Activated T-cell treated with anti-CD3 and anti-CD28 coated beads for 24 hours (primary cell): ENCODE measurements at places on chromosomes 7 and 10.

DNA sequence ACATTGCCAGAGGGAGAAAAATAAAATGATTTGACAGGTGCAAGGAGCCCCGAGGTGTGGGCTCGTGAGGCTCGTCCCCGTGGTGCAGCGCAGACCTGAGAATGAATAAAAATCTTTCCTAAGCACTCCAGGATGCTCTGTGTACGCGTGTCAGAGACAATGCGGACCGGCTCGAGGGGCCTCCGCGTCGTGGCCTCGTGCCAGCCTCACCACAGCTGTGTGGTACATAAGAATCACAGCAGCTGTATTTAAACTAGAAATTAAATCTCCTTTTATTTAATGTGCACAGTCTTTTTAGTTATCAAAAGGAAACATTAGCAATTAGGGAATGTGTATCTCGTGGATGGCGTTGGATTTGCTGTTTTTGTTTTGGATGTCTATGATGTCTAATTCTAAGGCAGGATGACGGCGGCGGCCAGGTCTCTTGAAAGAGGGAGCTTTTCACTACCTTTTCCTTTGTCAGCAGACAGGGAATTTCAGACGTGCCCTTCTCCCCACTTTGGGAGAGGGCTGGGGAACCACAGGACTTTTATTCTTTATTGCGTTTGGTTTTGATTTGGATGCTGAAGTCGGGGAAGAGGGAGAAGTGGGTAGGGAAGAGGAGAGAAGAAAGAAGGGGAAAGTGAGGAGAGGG, 365.3 kb upstream of the SHH start:
- DNase-seq, result no peak

DNA sequence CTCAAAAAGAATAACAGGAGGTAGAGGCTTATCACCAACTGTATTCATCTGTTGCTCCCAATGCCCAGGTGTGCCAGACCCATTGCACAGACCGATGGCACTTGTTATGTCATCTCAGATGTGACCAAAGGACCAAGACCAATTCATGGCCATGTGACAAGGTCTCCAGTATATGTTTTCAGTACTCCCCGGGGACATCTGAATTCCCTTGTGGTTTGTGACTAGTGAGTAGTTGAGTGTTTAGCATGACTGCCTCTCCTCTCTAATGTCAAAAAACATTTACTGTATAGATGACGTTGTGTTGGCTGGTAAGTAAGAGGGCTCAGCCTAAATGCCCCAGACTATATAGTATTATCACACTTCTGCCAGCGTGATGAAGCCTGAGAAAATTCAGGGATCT, 202.1 kb upstream of the SMIM30 start:
- no peak for DNase-seq

GRCh38 chr7:158518980-158519632, 68.5 kb downstream of the PTPRN2 start:
- DNase-seq, result no peak

DNA sequence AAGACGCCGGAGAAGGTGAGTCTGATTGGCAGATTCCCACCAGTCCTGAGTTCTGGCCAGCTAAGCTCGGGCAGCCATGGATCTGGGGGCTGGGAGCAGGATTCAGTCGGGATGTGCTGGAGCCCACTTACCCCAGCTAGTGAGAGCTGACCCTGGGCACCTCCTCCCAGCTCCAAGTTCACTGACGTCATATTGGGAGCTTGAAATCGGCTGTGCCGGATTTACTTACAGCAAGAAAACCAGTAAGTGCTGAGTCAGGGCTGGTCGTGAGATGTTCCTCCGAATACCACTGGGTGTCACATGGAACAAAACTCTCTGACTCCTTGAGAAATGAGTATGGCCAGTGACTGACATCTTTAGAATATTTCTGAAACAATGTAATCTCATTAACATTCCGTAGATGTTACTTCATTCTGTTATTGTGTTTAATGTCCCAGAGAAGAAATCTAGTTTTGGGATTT, 621.2 kb downstream of the SDK1 start:
- no peak for DNase-seq

DNA sequence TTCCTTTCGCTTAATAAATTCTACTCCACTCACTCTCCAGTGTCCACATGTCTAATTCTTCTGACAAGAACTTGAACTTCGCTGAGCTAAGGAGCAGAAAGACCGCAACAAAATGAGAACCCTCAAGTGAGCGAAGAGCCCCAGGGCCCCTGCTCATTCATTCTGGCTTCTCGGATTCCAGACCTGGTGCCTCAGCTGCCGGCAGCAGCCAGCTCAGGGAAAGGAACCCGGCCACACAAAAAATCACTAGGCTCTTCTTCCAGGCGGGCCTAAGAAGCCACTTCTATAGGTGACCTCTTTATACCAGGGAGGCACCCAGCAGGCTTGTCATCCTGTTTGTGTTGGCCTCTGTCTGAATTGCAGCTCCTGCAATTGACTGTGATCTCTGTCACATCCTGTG, 33.3 kb downstream of the OTUD1 start:
- no peak for DNase-seq
